ENCODE measurements at places on chromosomes 4 and X. TPM values are rescaled to one million over a fixed set of nuclear protein-coding genes. Genes with fewer than 3 reads are reported as not detected.

DNA sequence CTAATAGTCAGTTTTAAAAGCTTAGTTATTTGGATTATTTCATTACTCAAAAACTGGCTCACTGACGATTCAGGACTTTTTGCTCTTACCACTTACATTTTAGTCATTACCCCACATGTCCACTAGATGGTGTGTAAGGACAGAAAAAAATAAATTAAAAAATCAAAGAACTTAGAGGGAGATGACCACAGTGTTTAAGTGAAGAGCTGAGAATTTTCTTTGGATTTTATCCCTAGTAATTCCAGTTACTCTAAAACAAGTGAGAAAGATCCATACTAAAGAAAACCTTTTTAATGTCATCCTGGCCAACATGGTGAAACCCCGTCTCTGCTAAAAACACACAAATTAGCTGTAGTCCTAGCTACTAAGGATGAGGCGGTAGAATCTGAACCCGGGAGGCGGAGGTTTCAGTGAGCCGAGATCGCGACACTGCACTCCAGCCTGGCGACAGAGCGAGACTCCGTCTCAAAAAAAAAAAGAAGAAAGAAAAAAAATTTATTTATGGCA, 26.4 kb upstream of the TMPRSS11B start:
- no peak overlapping the region for H3K27ac ChIP-seq
- H3K4me3 ChIP-seq = no peak overlapping the region
- no peak for DNase-seq

- H3K4me1 ChIP-seq = no peaks in the 10 kb centered on the region
- no peaks in the 10 kb centered on the region for H3K36me3 ChIP-seq
- no peaks in the 10 kb centered on the region for H3K27me3 ChIP-seq
- peak overlapping the region; percentile 88 for H3K27ac ChIP-seq
- no peak for DNase-seq
These were observed 404 bp upstream of the GPRASP2 start for GRCh38 chrX:102711872-102712215.

- DNase-seq = no peak
- H3K27ac ChIP-seq = no peak overlapping the region
- no peak overlapping the region for H3K4me3 ChIP-seq
These were observed 264.6 kb upstream of the RASGEF1B start for GRCh38 chr4:81736324-81736723.

DNA sequence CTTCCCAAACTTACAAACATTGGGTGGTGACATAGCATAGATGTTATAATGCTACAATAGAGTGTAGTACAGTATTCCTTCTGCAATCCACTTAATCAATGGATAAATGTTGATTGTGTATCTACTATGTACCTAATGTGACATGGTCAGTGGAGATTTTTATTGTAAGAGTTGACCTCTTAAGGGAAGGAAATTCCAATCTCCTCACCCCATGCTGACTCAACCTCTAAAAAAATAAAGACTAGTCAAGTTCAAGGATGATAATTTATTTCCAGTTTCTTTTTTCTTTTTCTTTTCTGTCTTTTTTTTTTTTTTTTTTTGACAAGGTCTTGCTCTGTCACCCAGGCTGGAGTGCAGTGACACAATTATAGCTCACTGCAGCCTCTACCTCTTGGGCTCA, 206.5 kb upstream of the STS start:
- H3K27me3 ChIP-seq = no peaks in the 10 kb centered on the region
- no peak for DNase-seq
- H3K36me3 ChIP-seq = no peaks in the 10 kb centered on the region
- no peak overlapping the region for H3K27ac ChIP-seq
- no peaks in the 10 kb centered on the region for H3K4me1 ChIP-seq

DNA sequence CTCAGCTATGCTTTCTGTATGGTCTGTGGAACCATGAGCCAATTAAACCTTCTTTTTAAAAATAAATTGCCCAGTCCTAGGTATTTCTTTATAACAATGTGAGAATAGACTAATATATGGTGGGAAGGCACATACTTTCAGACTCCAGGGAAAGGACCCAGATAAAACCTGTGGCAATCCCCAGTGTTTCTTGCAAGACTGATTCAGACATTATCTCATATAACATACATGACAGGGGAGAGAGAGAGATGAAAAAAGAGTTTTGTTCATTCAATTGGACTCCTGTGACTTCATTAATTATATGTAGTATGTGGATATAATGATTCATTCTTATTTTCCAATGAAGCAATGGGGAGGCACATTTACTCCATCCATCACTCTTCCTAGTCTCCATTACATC, 291.4 kb upstream of the PRKX start:
- H3K4me1 ChIP-seq = no peaks in the 10 kb centered on the region
- no peak overlapping the region for H3K4me3 ChIP-seq
- DNase-seq = no peak
- H3K36me3 ChIP-seq = no peaks in the 10 kb centered on the region
- H3K27me3 ChIP-seq = no peaks in the 10 kb centered on the region

GRCh38 chr4:151783867-151784266, 23.1 kb upstream of the GATB start:
- peaks cover 2% of the 10 kb centered on the region for H3K4me1 ChIP-seq
- H3K27ac ChIP-seq = no peak overlapping the region
- no peaks in the 10 kb centered on the region for H3K27me3 ChIP-seq
- no peak for DNase-seq
- no peaks in the 10 kb centered on the region for H3K36me3 ChIP-seq

GRCh38 chrX:65926095-65927019, 113.5 kb downstream of the VSIG4 start:
- no peak overlapping the region for H3K4me3 ChIP-seq
- DNase-seq = no peak
- no peaks in the 10 kb centered on the region for H3K27me3 ChIP-seq
- no peak overlapping the region for H3K27ac ChIP-seq

- no peaks in the 10 kb centered on the region for H3K4me1 ChIP-seq
- H3K27me3 ChIP-seq = no peaks in the 10 kb centered on the region
- H3K4me3 ChIP-seq = no peak overlapping the region
- no peak for DNase-seq
- no peaks in the 10 kb centered on the region for H3K36me3 ChIP-seq
These were observed 136.7 kb downstream of the PARM1 start for GRCh38 chr4:75069493-75070074.

- no peaks in the 10 kb centered on the region for H3K4me1 ChIP-seq
- H3K27ac ChIP-seq = no peak overlapping the region
- H3K36me3 ChIP-seq = no peaks in the 10 kb centered on the region
- DNase-seq = peak; percentile 16
- no peaks in the 10 kb centered on the region for H3K27me3 ChIP-seq
These were observed 183.9 kb downstream of the OPHN1 start for GRCh38 chrX:68249401-68249831.

DNA sequence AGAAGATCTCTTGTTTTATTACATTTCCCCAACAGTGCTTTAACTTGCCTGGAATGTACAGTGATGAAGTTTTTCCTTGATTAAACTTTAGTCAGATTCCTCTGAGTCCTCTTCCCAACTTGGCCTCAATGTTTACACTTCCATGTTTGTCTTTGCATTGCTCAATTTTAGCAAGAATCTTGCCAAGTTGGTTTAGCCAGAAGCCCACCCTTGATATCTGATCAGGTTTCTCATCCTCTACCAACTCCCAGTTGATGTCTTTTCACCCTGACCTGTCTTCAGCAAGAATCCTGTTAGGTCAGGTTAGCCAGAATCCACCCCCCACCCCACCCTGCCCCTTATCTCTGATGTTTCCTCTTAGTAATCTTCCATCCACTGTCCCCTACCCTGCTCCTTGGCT, 120.9 kb downstream of the MBNL3 start:
- H3K27ac ChIP-seq = no peak overlapping the region
- no peak overlapping the region for H3K4me3 ChIP-seq
- H3K27me3 ChIP-seq = no peaks in the 10 kb centered on the region

DNA sequence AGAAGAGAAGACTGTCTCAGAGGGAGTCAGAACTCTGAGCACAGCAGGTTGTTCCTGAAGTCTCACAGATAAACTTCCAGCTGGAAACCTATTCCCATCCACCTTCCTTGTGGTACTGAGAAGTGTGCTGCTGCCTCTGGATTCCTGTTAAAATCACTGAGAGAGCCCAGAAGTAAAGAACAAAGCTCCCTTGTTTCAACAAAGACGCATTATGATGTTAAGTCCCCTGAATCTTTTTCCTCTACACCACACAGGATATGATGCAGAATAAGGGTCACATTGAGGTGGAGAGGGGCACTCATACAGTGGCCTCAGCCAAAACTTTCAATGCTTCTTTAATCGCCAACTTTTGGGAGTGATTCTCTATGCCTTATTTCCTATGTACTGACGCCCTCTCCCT, 321.0 kb downstream of the OPHN1 start:
- no peak overlapping the region for H3K27ac ChIP-seq
- no peaks in the 10 kb centered on the region for H3K27me3 ChIP-seq
- DNase-seq = no peak
- peaks cover 27% of the 10 kb centered on the region for H3K36me3 ChIP-seq
- H3K4me3 ChIP-seq = no peak overlapping the region

- no peak overlapping the region for H3K27ac ChIP-seq
- no peak overlapping the region for H3K4me3 ChIP-seq
- H3K36me3 ChIP-seq = no peaks in the 10 kb centered on the region
- DNase-seq = no peak
- H3K4me1 ChIP-seq = no peaks in the 10 kb centered on the region
These were observed 602.1 kb downstream of the RAB28 start for GRCh38 chr4:12881945-12882584.

GRCh38 chrX:72295745-72296144, 10.0 kb downstream of the CITED1 start:
- no peaks in the 10 kb centered on the region for H3K4me1 ChIP-seq
- H3K27me3 ChIP-seq = peaks cover 95% of the 10 kb centered on the region
- no peak overlapping the region for H3K4me3 ChIP-seq
- no peak for DNase-seq
- H3K36me3 ChIP-seq = no peaks in the 10 kb centered on the region

GRCh38 chr4:107922486-107923473, 8.6 kb upstream of the CYP2U1 start:
- DNase-seq = no peak
- H3K4me3 ChIP-seq = no peak overlapping the region
- H3K27ac ChIP-seq = no peak overlapping the region
- H3K4me1 ChIP-seq = no peaks in the 10 kb centered on the region
- no peaks in the 10 kb centered on the region for H3K36me3 ChIP-seq

DNA sequence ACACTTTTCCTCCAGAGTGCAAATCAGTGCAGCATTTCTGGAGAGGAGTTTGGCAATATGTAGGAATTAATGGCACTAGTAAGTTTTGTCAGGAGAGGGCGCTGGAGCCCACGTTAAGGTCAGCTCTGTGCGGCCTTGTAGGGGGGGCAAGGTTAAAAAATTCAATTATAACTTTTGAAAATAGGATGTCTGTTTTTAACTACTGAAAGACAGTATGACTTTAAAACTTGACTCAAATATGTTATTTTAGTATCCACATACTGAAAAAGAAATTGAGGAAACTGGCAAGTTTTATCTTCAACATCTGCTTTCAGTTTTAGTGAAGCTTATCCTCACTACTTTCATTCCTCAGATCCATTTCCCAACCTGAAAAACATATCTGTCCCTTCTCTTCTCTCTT, 30.9 kb upstream of the HSD17B13 start:
- no peak overlapping the region for H3K27ac ChIP-seq
- peaks cover 6% of the 10 kb centered on the region for H3K4me1 ChIP-seq
- no peak overlapping the region for H3K4me3 ChIP-seq
- H3K27me3 ChIP-seq = no peaks in the 10 kb centered on the region
- H3K36me3 ChIP-seq = no peaks in the 10 kb centered on the region
- peak; percentile 63 for DNase-seq

DNA sequence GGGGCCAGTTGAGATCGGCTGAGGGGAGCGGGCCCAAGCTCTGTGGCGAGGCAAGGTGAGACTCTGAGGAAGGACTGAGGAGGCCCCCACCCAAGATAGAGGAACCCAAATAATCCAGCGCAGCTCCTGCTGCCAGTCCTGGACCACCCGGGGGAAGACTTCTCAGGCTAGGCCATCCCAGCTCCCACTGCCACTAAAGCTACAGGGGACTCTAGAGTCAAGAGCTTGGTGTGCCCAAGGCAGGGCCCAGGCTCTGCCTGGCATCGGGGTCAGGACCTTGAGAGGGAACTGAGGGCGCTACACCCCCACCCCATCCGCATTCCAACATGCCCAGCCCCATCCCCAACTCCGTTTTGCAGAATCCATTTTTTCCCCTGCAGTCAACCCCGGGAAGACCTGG, 8.6 kb downstream of the MAGEA4 start:
- no peak for DNase-seq
- H3K4me1 ChIP-seq = no peaks in the 10 kb centered on the region
- H3K36me3 ChIP-seq = no peaks in the 10 kb centered on the region
- H3K27ac ChIP-seq = no peak overlapping the region

DNA sequence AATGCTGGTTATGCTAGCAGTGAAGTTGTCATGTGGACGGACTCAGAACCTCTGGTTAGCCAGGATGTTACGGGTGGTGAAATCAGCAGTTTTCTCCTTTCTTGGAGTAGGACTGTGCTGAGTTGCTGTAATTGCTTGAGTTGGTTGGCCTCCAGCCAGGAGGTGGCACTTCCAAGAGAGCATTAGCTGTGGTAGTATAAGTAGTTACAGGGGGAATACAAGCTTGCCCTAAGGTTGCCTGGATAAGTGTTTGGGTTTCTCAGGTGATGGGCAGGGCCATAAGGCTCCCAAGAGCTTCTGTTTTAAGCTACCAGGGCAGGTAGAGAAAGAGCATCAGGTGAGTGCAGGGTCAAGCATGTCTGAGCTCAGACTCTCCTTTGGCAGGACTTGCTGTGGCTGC, 103.0 kb downstream of the ZNF518B start:
- no peaks in the 10 kb centered on the region for H3K36me3 ChIP-seq
- no peak overlapping the region for H3K27ac ChIP-seq
- DNase-seq = no peak
- H3K4me3 ChIP-seq = no peak overlapping the region
- H3K4me1 ChIP-seq = no peaks in the 10 kb centered on the region

- no peak for DNase-seq
- H3K27me3 ChIP-seq = no peaks in the 10 kb centered on the region
- no peak overlapping the region for H3K4me3 ChIP-seq
- no peak overlapping the region for H3K27ac ChIP-seq
- H3K36me3 ChIP-seq = no peaks in the 10 kb centered on the region
These were observed 190.5 kb downstream of the SH3BGRL start for GRCh38 chrX:81392396-81392795.

DNA sequence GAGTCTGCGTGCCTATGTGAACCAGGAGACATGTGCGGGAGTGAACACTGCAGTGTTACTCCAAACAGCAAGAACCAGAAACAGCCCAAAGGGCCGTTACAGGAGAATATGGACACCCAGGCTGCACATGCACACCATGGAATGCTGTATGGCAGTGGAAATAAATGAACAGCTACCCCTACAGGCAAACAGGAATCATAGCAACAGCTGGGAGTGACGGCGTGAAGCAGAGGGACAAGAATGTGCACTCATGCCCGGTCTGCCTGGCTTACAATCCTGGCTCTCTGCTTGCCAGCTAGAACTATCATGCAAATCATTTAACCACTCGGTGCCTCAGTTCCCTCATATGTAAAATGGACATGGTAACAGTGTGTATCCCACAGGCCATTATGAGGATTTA, 16.6 kb downstream of the GPKOW start:
- no peaks in the 10 kb centered on the region for H3K27me3 ChIP-seq
- H3K4me1 ChIP-seq = no peaks in the 10 kb centered on the region
- no peak overlapping the region for H3K4me3 ChIP-seq
- no peak for DNase-seq
- no peak overlapping the region for H3K27ac ChIP-seq
- peaks cover 10% of the 10 kb centered on the region for H3K36me3 ChIP-seq

HTN3 gene
- total RNA-seq = not detected

GAGE13 gene
- total RNA-seq = not detected

NSUN7 gene
- not detected for total RNA-seq

GPR143 gene
- not detected for total RNA-seq

TRIML2 gene
- not detected for total RNA-seq

DAPP1 gene
- total RNA-seq = 0.34 TPM

ITIH6 gene
- not detected for total RNA-seq

ZFP42 gene
- total RNA-seq = not detected

SUPT20HL1 gene
- not detected for total RNA-seq

TBX22 gene
- not detected for total RNA-seq

HSFX2 gene
- 2.2 TPM for total RNA-seq

HTN1 gene
- total RNA-seq = not detected

SHISA3 gene
- 1.7 TPM for total RNA-seq

CSAG2 gene
- not detected for total RNA-seq

GYPE gene
- total RNA-seq = 0.24 TPM

Measured in heart right ventricle (tissue), 16 donors.